Fibroblast of villous mesenchyme (primary cell): ENCODE measurements at places on chromosomes 11 and 22. TPM values are rescaled to one million over a fixed set of nuclear protein-coding genes. Genes with fewer than 3 reads are reported as not detected.

GRCh38 chr11:34565417-34566207 is 52.0 kb upstream of the ELF5 start:
- DNase-seq, result no peak

Gene PGAP2
- total RNA-seq, result 7.4 and 8.2 TPM in 2 replicates

Gene SHISAL1
- 3.0 and 4.5 TPM in 2 replicates for total RNA-seq

Gene MPZL3
- 0.32 and 0.86 TPM in 2 replicates for total RNA-seq

DNA sequence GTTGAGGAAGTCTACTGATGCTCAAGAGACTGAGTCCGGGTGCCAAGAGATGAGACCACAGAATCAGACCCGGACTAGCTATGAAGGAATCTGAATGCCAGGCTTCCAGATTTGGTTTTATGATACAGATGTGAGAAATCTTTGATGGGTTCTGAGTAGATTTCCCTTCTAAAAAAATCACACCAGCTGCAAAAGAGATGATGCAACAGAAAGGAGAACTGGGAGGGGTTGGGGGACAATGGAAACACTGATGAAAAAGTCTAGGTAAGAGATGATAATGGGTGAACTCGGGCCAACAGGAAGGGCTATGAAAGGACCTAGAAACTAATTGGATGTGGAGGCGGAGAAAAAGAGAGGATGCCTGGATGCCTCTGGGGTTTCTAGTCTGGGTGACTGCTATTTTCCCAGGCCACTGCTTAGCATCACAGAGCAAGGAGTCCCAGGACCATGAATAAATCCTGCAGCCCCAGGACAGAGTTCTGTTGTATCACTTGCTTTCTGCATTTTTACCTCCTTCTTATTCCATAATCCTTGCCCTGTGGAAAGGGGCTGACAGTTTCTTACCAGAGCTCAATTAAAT is 115.4 kb upstream of the SEZ6L start:
- DNase-seq, result no peak

GRCh38 chr11:123057661-123058305 is 4.2 kb downstream of the HSPA8 start:
- DNase-seq, result no peak

DNA sequence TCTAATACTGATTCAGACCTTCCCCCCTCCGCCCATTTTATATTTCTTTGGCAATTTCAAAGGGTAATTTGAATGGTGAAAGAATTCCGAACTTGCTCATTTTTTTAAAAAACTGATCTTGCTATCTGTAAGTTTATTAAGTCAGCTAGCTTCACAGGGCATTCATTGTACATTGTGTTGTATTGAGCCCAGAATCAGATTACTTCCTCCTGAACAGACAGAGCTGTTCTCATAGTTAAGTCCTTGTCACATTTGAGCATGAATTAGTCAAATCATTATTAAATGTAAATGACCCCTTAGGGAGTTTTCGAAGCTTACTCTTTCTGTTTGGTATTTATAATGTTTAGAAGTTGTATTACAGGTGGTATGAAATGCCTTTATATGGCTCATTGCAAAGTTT is 34.4 kb downstream of the CYP2R1 start:
- no peak for DNase-seq

DNA sequence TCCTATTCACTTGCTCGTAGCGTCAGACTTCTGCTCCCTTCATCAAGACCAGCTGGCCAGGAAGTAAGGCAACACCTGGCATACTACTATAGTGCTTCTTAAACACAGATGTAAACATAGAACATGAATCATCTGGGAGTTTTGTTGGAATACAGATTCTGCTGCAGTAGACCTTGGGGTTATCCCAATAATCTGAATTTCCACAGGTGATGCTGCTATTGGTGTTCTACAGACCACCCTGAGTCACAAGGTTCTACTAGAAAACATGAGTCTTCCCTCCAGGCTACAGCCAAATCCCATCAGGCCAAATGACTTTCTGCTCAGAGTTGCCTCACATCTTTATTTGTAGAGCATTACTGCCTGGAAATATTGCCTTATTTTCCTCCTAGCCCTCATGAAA is 175.2 kb downstream of the NELL1 start:
- no peak for DNase-seq

Gene OR52I1
- total RNA-seq, result under 0.01 TPM in 1 of 2 replicates, not detected in the other

Gene SLC22A6
- not detected in 2 replicates for total RNA-seq

GRCh38 chr11:69950120-69950519 is 128.0 kb upstream of the ANO1 start:
- DNase-seq, result no peak

GRCh38 chr11:95076416-95076815 is 9.7 kb downstream of the SRSF8 start:
- peak; percentile 86 for DNase-seq

DNA sequence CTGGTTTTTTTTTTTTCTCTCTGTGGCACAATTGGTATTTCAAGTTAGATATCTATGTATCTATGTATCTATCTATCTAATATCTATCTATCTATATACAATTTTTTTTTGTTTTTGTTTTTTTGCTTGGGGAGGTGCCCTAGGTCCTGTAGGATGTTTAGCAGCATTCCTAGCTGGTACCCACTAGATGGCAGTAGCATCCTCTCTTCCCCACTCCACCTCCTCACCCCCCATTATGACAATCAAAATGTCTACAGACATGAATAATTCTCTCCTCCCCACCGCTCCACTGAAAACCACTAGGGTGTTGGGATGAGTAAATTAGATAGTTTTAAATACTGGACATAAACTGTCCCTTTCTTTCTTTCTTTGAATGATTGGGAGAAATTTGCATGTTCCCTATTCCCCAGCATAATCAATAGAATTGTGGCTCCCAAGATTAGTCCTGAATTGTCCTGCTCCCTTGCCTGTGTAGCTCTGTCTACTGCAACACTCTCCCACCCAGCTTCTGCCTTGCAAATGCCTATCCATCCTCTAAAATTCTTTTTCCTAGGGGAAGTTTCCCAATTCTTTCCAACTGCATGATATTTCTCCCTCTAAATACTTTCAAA is 1152.4 kb downstream of the LRRC4C start:
- peak; percentile 54 for DNase-seq

Gene IRAG1
- 66.0 and 89.4 TPM in 2 replicates for total RNA-seq

Gene OVOL1
- total RNA-seq, result not detected in 2 replicates

DNA sequence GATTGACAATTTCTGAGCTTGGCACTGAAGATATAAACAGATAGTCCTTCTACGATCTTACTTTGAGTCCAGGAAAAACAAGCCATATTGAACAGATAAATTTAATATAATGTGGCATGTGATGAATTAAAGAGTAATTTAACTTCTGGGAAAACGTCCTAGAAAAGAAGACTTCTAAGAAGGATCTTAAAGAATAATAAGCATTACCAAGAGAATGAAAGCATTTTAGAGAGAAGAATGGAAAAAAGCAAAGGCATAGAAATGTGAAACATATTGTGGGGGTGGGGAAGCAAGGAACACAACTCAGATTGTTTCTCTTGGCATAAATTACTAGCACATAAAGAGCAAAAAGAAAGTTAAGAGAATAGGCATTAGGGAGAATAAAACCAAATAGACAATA is 5.4 kb downstream of the DDIAS start:
- DNase-seq, result no peak

GRCh38 chr11:61089806-61090491 is 12.3 kb upstream of the CD5 start:
- DNase-seq, result no peak

Gene H19
- 72.5 and 161 TPM in 2 replicates for total RNA-seq

- DNase-seq, result no peak
These were observed 7.2 kb downstream of the MS4A15 start for GRCh38 chr11:60763692-60764369.

GRCh38 chr11:115364896-115365295 is 139.3 kb downstream of the CADM1 start:
- no peak for DNase-seq
